ENCODE measurements at places on chromosomes 2 and 18.

GRCh38 chr2:42928161-42928691 lies 135.8 kb upstream of the HAAO start:
- DNase-seq: no peak

GRCh38 chr2:204611017-204611631 lies 65.8 kb downstream of the PARD3B start:
- no peak for DNase-seq

DNA sequence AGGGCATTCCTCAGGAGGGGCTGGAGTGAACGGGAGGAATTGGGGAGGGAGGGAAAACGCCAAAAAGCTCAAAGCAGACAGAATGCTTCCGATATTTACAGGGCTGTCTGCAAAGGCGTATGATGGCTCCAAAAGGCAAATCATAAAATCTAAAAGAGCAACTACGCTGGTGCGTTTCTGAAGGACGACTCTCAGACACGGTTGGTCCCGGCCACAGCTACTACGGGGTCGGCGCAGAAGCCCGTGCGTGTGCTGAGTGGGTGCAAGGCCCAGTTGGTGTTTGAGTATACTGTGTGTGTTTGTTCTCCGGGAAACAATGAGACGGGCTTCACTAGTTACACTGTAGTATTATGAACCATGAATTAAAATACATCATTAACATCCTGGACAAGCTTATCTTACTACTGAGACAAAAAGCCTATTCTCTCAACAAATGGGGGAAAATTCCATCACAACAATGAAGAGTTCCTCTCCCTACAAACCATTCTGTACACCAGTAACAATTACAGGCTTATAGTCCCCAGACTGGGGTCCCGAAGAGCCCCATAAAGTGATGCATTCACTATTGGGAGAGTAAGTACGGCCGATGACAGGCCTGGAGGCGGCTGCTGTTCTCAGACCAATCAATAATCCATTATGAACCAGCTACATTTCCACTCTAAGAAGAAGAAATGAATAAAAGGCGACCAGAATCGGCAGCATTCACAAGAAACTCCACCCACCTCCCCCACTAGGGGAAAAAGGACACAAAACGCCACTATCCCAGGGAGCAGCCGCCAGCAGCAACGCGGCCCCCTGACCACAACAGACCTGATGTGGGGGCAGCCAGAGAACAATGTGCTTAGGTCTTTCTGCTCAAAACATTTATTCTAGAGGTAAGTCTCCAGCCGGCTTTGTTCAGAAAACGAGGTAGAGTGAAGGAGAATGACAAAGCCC lies 43.4 kb downstream of the ZNF516 start:
- DNase-seq: no peak

DNA sequence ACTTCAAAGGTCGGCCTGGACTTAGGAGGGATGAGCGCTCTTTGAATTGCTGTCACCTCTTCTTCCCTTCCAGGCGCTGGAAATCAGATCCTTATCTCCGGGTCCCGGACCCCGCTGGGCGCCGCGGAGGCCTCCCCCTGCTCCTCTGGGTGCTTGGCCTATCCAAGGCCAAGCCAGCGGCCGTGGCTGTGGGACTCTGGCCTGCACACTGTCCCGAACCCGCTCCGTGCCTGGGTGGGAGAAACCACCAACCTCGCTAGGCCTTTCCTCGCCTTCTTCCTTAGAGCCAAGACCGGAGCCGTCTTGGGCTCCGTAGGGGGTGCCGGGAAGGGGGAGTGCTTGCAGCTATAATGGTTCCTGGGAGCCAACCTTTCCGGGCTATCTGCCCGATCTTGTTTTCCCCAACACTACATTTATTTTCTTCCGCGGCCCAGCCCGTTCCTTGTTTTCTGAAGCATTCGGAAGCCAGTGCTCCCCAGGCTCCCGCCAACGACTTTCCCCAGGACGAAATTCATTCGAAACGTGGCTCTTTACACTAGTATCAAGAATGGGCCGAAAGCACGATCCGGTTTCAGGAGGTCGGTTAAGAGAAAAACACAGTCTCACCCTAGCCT lies 2.4 kb downstream of the OSR1 start:
- no peak for DNase-seq

GRCh38 chr2:153479573-153479972 lies 1.0 kb upstream of the RPRM start:
- DNase-seq: no peak

- DNase-seq: no peak
Observed at GRCh38 chr18:813172-814071, 1.4 kb upstream of the YES1 start.

GRCh38 chr2:217751192-217751591 lies 251.6 kb downstream of the TNS1 start:
- no peak for DNase-seq

DNA sequence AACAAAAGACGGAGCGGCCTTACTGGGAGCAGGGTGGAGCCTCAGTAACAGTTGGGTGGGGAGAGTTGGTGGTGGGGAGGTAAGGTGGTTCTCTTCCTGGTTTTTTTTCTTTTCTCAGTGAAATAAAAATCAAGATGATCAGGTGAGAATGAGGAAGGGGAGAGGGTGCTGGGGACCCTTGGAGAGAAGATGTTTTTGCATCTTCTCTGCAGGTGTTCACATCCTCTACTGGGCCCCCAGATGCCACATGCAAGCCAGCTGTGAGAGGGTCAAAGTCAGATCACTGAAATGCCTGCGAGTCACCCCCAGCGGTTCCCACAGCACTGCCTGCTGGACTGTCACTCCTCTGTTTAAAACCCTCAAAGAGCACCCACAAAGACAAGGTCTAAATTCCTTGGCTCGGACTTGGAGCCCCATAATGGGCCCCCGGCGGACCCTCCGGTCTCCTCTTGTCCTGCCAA lies 69.8 kb upstream of the FHL2 start:
- no peak for DNase-seq

DNA sequence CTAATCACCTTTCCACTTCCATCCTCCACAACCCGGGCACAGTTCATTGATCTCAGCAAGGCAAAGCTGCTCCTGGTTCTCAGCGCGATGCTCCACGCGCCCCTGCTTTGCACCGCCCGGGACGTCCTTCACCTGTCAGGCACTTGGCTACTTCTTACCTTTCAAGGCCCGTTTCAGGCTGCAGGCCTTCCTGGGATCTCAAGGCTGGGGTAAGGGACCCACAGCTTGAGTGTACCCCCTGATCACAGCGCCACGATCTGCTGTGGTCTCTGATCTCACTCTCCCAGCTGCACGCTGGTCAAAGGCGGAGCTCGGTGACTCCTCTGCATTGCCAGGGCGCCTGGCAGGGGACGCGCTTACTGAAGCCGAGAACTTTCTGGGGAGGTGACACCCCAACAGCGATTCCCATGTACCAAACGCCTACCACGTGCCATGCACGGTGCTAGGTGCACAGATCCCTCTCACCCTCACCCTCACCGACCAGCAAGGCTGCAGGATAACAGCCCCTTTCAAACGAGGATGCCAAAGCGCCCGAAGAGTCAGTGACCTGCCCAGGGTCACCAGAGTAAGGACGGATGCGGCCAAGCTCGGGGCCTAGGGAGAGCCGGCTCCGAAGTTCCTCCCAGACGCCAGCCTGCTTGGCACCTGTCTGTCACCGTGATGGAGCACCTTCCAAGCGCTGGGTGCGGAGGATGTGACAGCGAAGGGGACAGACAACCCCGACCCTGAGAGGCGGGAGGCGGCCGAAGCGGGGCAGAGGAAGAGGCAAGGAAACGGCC lies 818 bp downstream of the ITGB1BP1 start:
- DNase-seq: no peak

DNA sequence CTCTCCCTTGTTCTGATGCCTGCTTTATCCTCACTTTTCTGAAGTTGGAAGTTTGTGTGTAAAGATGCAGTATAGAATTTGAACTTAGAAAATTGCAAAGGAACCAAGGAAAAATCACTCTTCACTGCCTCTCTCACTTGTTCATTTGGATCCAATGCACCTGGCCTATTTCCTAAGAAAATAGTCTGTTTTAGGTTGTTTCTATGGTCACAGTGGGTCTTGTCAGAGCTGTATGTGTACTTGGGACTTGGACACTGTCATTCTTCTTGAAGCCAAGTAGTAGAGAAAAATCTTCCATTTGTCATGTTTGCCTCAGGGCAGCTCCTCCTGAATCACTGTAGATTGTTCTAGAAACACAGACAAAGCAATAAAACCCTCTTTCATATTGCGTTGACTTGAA lies 80.3 kb upstream of the SESTD1 start:
- DNase-seq: no peak

GRCh38 chr18:74375999-74376398 lies 60.4 kb downstream of the C18orf63 start:
- no peak for DNase-seq

- no peak for DNase-seq
Observed at GRCh38 chr2:12506846-12507245, 209.9 kb upstream of the TRIB2 start.

- no peak for DNase-seq
Observed at GRCh38 chr2:83565626-83566025, 893.5 kb downstream of the SUCLG1 start.

DNA sequence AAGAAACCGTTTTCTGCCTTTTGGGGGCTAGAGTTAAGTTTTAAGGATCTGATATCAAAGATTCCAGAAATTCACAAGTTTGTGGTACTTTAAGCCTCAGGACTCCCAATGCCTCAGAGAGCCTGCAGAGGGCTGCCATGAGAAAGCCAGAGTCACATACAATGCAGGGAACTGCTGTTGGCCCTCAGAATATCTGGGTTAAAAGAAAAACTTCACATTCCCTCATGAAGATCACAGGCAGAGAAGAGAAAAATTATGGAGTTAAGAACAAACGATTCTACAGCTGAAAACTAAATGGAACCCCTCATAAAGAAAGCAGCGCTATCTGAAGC lies 39.5 kb downstream of the HDAC4 start:
- DNase-seq: no peak

GRCh38 chr2:145593991-145594614 lies 1074.2 kb upstream of the ZEB2 start:
- DNase-seq: peak; percentile 95

DNA sequence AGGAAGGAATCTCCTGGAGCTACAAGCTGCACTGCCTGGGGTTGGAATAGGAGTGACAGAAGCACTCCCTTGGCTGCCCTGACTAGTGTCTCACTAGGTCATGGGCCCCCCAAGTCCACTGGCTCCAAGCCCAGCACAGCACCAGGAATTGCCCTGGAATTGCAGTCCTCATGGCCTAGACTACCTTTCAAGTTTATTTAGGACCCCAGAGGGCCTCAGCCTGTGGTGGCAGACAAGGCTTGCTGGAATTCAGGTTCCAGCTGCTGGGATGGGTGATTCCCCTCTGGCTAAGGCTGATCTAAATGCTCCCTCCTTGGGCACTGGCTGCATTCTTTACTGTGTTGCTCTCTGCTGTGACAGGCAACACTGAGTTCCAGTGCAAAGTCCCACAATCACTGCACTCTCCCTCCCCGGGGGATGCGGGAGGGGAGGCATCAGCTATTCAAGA lies 14.0 kb downstream of the STRADB start:
- DNase-seq: peak; percentile 11

GRCh38 chr2:88599527-88599926 lies 27.7 kb downstream of the EIF2AK3 start:
- DNase-seq: no peak

All from brain microvascular endothelial cell (primary cell).